Stimulated activated CD4-positive, alpha-beta T cell treated with anti-CD3 and anti-CD28 coated beads, Interleukin-12 subunit alpha, Interleukin-12 subunit beta, amount 100 ng/mL, for 4 hours (primary cell): ENCODE measurements at places on chromosomes 11 and 22.

DNA sequence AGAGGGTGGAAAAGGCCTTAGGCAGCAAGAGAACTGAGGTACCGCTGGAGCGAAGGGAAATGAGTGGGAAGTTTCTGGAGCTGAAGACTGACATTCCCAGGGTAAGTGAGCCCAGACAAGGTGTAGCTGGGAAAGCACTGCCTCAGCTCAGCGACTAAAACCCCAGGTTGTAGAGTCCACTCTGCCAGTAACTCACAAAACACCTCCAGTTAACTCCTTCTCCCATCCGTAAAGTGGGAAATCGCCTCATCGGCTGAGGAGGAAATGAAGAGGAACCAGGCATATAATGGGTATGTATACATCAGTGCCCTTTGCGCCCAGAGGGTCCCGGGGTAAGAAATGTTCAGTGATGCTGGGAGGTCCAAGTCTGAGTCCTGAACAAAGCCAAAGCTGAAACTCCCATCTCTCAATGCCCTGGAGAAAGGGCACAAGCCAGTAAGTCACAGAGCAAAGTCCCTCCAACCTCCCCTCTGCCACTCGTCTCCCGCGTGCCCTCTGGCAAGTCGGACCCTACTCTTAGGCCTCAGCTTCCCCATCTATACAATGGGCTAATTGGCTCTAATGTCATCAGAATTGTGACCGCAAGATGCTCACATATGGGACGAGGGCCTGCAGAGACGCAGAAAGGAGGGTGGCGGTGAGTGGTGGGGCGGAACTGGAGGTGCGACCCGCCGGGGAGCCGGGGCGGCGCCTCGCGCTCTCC, 588 bp downstream of the VPS37C start:
- DNase-seq = no peak

- DNase-seq = no peak
Observed at GRCh38 chr11:106697058-106697457, 321.2 kb downstream of the GUCY1A2 start.

DNA sequence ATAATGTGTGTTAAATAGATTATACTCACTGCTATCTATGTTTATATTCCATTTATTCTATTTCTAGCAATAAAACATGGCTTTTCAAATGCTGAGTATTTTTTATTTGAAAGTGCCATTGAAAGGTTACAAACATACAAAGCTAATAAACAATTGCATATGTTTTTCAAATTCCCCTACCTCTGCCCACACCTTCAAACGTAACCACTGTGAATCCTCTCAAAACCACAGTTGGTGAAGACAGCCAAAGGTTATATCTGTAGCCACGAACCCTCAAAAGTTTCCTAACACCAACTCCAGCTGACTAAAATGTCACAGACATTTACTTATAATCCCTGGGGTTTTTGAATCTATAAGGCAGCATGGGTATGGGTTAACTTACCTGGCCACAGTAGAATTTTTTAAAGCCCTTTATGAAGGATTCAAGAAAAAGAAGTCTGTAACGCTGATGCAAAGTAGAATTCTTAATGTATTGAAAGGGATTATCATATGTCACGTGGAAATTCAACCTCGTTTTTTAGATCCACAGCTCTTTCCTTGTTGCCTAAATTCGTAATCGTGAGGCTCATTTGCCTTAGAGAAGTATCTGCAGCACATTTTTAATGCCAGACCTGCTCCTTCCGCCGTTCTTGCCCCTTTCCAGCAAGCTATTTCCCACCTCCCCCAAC, 122.5 kb upstream of the ZC3H12C start:
- no peak for DNase-seq

DNA sequence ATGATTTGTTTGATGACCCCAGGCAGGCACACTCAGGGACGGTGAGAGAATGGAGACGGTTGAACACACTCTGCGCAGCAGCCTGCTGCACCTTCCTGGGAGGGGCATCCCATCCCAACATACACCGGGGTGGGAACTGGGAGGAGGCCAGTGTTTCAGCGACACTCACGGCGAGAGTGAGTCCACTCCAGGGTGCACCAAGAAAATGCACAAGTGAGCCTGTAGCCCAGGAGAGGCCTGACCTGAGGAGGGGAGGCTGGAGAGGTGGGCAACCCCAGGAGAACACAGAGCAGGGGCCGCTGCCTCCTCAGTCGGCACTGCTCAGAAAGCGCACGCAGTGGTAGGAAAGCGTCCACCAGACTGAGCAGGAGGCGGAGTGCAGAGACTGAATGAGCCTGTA, 54.5 kb downstream of the IGF2 start:
- DNase-seq = no peak

- DNase-seq = no peak
Observed at GRCh38 chr22:32591620-32592019, 117.0 kb downstream of the FBXO7 start.
